Right lobe of liver (tissue), 6 donors: ENCODE measurements at places on chromosomes 6 and 20.

GRCh38 chr6:137490961-137491360 is 3.2 kb downstream of the OLIG3 start:
- DNase-seq, result no peak

DNA sequence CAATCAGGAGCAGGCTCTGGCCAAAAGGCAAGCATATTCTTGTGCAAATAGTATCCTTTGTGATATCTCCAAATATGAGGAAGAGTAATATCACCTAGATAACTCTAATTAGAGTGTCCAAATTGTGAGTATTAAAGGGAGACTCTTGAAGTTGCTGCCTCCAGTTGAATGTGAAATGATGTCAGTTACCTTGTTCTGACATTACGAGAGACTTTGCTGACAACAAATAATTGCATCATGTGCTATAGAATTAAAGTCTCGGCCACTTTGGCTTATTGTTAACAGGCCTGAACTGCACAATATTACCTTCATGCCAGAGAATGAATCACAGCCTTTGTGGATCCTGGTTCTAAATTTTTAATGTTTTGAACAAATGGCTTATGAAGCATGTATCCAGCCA is 106.5 kb downstream of the AIG1 start:
- DNase-seq, result no peak

GRCh38 chr6:150987371-150987828 is 121.9 kb downstream of the MTHFD1L start:
- DNase-seq, result no peak

- DNase-seq, result peak; percentile 57
Observed at GRCh38 chr6:33192671-33193602, 670 bp upstream of the COL11A2 start.

GRCh38 chr6:17427617-17428016 is 34.2 kb downstream of the CAP2 start:
- DNase-seq, result no peak

- no peak for DNase-seq
Observed at GRCh38 chr6:25939593-25939992, 9.1 kb upstream of the SLC17A2 start.
